ENCODE measurements at places on chromosomes 5 and 9.

GRCh38 chr9:99557816-99558215, 263.9 kb upstream of the NR4A3 start:
- DNase-seq = no peak

GRCh38 chr9:86994231-86994630, 46.9 kb upstream of the GAS1 start:
- DNase-seq = no peak

GRCh38 chr5:87340716-87341115, 72.0 kb downstream of the CCNH start:
- no peak for DNase-seq

DNA sequence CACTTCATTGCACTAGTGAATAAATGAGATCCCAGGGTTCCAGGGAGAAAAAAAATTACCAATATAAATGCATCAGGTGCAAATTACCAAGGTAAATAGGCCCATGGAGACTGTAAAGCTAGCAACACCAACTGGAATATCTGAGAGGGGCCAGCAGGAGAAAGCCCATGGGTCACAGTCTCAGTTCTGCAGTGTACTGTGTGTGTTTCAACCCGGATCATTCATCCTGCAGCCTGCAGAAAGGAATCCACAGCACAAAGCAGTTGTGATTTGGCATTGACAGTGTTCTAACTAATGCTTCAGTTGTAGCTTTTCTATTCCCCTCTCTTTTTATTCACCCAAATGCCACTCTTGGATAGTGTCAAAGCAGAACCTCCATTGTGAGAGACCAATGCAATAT, 171.0 kb downstream of the EFNA5 start:
- no peak for DNase-seq

DNA sequence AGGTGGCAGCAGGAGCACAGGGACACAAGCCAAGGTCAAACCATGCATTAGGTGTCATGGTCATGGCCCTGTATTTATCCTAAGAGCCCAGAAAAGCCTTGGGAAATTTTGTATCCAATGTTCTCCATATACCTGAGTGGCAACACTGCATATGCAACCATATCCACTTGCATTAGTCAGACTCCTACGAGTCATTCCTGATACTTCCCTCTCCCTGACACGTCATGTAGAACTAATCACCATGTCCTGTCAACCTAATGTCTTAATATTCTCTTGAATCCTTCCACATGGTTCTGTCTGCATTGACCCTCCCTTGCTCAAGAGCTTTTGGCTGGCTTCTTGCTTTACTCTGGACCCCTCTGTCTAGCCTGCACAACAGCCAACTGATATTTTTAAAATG, 9.4 kb downstream of the SCGB3A2 start:
- no peak for DNase-seq

DNA sequence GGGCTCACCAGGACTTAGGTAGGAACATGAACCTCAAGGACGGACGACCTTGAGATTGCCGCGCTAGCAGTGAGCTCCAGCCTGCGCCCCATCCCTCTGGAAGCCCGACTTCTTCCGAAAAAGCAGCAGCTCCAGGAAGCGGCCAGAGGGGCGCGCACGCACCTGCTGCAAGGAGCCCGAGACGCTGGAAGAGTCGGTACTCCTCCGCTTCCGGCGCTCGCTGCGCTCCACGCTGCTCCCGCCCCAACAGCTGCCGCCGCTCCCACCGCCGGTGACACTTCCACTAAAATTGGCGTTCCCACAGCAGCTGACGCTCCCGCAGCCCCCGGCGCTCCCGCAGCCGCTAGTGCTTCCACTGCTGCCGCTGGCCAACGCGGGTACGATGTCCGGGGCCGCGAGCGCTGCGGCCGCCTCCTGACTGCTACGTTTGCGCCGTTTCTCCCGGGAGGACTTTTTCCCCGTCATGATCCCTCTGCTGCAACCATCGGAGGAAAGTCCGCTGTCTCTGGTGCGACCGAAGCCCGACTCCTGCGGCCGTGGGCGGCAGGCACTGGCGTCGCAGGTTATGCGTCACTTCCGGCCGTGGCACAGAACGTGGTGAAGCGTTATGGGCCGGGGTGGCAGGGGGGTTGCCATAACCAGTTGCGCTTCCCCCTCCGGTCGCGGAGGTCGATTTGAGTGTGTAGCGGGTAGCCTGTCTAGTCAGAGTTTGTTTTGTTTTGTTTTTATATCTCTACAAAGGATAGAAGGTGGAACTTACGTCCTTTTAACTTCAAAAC, at the start of gene CAAP1:
TSS of gene CAAP1 (minus strand) at position 552 of the 779 bp plus-strand sequence. CDS start at position 465, 87 bp downstream.
- DNase-seq = peak; percentile 97

- no peak for DNase-seq
These were observed 16.8 kb upstream of the SGCD start for GRCh38 chr5:156310115-156310514.

- DNase-seq = no peak
These were observed 479.5 kb downstream of the TAF11L14 start for GRCh38 chr5:18113721-18114120.

GRCh38 chr9:35277628-35278359, 116.0 kb downstream of the UNC13B start:
- no peak for DNase-seq

GRCh38 chr5:89083791-89084190, 200.8 kb upstream of the MEF2C start:
- DNase-seq = no peak

GRCh38 chr9:33375238-33375840, 27.0 kb downstream of the AQP7 start:
- no peak for DNase-seq

DNA sequence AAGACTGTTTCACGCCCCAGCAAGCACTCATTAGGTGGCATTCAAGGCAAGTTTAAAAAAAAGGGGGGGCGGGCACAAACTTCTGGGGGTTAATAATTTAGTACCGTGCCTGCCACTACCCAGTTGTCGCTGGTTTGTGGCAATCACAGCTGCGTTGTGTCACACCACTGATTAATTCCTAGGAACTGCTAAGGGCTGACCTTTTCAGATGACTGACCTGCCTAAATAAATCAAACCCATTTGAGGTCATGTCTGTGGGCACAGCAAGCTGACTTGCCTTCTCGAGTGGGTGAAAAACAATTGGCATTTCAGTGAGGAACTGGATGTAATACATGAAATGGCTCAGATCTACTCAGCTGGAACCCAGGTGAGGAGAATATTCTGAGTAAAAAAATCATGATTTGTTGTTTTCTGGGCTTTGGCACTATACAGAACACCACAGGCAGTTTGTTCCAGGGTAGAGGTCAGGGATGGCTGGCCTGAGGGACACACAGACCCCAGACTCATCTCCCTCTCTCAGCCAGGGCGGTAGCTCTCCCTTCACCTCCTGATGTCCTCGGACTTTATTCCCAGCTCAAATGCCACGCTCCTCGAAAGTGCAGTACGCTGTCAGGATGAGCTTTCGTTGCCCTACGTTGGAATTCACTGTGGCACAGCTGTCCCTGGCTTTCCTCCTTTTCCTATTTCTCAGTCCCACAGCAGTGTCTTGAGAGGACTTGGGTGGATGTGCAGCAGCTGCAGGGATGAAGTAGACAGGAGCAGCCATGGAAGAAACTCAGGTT, 15.5 kb upstream of the MGAT1 start:
- DNase-seq = no peak

- no peak for DNase-seq
These were observed 185.1 kb downstream of the FSTL4 start for GRCh38 chr5:133427121-133427777.

GRCh38 chr9:70052768-70053167, 9.1 kb downstream of the MAMDC2 start:
- no peak for DNase-seq

DNA sequence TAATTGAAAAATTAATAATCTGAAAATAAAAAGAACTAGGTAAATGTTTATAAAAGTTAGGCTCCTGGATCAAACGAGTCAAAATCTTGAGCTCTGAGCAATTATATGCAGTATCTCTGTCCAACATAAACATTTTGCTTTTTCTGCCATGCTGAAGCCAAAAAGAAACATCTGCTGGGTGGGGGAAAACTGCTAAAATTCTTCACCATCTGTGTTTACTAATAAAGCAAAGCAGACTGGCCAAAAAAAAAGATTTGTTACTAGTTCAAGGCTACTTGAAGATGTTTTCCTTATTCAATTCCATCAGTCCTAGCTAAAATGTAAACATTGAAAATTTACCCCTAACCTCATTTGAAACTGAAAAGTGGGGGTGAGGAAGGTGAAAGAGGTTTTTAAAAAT, 29.7 kb downstream of the GTF3C4 start:
- no peak for DNase-seq

DNA sequence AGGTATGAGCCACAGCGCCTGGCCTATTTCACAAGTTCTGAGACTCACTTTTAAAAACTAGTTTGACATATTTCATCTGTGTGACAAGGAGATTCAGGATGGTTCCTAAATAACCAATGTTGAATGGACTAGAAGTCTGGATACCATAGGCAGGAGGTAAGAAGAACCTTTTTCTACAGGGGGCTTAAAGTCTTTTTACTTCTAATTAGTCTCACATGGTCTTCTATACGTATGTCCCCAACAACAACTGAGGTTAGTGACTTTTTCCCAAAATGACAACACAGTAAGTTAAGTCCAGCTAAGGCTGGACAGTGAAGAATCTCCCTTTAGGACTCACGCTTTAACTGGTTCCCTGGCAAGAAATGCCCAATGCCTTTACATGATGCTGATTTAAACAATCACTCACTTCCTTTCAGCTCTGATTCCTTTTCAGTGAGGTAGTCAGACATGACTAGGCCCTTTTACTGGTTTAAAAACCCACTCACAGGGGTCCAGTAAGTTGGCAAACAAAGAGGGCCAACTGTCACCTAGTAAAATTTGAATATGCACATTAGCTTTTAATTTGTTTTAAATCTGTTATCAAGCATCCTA, 12.1 kb upstream of the HAUS6 start:
- no peak for DNase-seq

GRCh38 chr5:89457411-89458331, 574.7 kb upstream of the MEF2C start:
- DNase-seq = peak; percentile 61

GRCh38 chr5:139335811-139336210, 5.8 kb upstream of the PAIP2 start:
- DNase-seq = no peak

DNA sequence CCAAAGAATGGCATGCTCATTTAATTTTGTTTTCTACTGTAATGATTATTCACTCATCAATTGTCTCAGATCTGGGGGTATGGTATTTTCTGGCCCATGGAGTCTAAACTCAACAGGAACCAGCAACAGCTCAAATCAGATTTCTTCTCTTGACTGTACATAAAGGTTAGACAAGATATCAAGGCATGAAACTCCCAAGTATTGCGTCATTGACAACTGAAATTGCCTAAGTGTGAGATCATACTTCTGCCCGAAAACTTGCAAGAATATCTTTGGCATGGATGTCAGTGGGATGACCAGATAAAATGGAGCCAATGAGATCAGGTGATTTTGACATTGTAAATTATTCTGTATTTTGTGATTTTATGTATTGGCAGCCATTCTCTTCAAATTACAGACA, 141.7 kb upstream of the STK32A start:
- DNase-seq = no peak

GRCh38 chr5:152439791-152440190, 34.7 kb upstream of the NMUR2 start:
- DNase-seq = no peak

DNA sequence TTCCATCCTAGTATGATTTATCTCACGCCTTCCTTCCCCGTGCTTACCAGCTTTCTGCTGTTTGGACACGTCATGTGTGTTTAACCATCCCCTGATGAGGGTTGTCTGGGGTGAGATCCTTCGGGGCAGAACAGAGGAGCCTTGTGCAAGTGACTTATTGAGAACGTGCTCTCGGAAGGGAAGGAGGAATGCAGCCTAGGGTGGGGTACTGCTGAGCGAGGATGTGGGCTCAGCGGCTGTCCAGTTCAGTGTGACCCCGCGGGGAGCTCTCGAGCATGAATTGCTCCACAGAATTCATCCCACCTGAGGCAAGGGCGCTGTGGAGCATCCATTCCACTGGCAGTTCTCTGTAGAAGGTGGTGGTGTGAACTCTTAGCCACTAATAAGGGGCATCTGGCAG, 4.0 kb downstream of the MYOZ3 start:
- no peak for DNase-seq

DNA sequence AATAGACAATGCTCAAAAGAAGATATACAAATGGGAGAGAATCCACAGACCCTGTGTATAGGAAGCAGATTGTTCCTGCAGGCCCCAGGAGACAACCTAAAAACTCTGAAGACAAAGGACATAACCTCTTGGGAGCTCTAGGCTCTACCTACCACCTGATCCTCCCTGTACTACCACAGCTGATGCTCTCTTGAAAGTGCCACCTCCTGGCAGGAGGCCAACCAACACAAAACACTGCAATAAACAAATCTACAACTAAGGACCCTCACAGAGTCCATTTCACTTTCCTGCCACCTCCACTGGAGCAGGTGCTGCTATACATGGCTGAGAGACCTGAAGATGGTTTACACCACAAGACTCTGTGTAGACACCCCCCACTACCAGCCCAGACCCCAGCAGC, 49.0 kb downstream of the STARD4 start:
- DNase-seq = no peak

GRCh38 chr9:128160603-128160987, 530 bp downstream of the BBLN start:
- DNase-seq = no peak

- no peak for DNase-seq
These were observed 13.6 kb upstream of the IL17B start for GRCh38 chr5:149392718-149393117.

DNA sequence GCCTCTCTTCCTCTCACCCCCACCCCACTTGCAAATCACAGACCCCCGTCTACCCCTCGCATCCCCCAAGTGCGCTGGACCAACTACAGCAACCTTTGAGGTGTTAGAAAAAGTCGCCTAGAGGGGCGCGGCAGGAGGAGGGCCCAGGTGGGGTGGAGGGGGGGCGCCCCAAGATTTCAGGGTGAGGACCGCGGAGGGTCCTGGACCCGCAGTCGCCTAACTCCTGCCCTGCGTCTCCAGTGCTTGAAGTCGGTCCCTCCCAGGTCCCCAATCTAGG, 379 bp upstream of the EGFLAM start:
- no peak for DNase-seq

DNA sequence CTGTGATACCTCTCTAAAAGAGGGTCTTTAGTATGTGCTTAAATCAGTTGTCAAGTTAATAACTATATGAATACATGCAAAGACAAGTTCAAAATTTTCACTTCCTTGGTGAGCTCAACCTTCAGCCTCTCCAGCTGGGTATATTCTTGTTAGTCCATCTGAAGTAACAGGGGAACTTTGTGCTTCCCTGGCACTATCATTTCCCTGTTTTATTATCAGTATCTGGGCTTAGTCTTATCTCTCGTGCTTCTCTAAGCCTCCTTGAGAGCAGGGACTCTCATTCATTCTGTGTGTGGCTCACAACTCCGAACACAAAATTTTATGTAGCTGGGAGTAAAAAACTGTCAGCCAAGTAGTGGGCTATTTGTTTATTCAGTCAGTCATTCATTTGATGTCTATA, 175.9 kb upstream of the MAP3K1 start:
- DNase-seq = no peak

DNA sequence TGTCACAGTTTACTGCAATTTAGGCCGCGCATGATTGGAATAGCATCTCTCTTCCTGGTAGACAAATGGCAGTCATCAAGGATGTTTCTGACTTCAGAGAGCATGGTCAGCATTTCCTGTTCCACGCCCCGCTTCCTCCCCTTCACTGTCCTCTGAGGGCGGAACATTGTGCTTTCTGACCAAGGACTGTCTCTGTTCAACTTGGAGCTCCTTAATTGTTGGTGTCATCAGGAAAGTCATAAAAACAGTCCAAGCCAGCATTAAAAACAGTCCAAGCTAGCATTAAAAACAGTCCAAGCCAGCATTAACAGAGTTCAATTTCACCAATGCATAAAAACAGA, 301.3 kb upstream of the IRX4 start:
- no peak for DNase-seq
